Stimulated activated CD4-positive, alpha-beta T cell treated with anti-CD3 and anti-CD28 coated beads, Interleukin-1b, Interleukin-23, amount 100 ng/mL, for 48 hours (primary cell): ENCODE measurements at places on chromosomes 6 and 20.

- DNase-seq, result peak; percentile 23
These were observed 101.0 kb upstream of the DTNBP1 start for GRCh38 chr6:15763837-15764236.

- DNase-seq, result no peak
These were observed 2.5 kb upstream of the FKBP5 start for GRCh38 chr6:35691027-35691824.

DNA sequence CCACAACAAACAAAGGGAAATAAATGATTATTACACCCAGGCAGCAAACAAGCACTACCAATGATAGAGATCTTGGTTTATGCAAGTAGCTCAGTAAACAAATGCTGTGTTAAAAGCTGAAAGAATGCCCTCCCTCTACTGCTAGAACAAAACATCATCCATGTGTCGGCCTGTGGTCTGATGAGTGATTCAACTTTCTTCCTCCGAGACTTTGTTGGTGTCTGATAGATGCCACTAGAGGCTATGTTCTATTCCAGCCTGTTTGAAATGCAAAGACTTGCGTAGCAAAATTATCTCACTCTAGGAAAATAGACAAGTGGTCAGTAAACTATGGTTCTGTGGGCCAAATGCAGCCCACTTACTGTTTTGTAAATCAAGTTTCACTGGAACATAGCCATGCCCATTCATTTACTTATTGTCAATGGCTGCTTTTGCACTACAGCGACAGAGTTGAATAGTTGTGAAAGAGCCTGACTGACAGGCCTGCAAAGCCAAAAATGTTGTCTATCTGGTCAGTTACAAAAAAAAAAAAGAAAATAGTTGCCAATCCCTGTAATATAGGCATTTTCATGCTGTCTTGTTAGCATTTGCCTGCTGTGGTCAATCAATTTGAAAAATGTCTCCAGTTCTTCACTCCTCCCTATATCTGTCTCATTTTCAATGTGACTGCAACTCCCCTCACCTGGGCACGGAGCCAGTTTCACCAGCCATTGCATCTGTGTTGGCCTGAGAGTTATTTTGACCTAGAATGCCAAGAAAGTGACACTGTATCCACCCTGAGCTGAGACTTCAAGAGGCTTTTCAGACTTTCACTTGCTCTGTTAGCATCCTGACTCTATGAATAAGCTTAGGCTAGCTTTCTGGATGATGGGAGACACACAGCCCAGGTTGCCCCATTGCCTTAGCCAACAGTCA, 544.6 kb upstream of the BTBD3 start:
- no peak for DNase-seq

DNA sequence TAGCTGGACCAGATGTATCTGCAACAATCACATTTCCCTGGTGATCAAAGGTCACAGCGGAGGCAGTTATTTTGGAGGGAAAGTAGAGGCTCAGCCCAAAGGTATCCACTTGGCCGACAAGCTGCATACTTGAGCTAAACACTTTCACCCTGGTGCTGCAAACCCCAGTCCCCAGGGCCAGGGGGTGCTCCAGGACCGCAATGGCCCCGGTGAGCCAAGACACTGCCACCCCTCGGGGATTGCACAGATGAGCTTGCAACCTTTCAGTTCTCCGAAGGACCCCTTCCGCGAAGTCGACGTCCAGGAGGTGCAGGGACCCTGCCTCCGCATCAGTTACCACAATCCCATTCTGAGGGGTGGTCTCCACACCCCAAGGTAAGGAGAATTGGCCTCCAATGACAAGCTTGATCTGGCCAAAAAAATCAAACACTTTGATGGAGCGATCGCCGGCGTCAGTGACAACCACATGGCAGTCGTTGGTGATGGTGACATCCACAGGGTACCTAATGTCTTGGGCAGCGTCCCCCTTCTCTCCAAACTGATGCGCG, 823 bp downstream of the NHLRC1 start:
- DNase-seq, result no peak

DNA sequence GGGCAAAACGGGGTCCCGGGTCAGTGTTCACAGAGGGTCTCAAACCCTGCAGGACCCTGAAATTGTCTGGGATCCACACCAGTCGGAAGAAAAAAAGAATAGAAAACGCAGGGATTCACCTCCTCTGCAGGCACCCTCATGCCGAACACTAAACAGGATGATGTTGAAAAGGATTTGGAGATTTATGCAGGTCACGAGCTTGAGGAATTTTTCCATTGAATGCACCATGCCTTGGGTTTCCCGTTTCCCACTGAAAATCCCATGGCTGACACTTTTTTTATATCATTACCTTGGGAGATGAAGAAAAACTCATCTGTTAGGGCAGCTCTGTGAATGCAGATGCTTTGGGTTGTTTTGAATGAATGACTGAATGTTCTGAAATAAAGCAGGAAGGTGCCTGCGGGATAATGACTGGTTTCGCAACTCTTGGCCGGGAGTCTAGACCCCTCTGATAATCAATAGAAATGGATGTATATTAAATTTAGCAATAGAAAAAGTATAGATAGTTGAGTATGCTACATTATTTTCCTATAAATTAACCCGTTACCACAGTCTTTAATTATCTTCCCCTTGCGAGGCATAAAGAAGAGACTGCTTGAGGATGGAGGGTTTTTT, 147.5 kb upstream of the AFDN start:
- DNase-seq, result no peak

- DNase-seq, result no peak
These were observed 281.5 kb downstream of the TSHZ2 start for GRCh38 chr20:53253668-53254067.

DNA sequence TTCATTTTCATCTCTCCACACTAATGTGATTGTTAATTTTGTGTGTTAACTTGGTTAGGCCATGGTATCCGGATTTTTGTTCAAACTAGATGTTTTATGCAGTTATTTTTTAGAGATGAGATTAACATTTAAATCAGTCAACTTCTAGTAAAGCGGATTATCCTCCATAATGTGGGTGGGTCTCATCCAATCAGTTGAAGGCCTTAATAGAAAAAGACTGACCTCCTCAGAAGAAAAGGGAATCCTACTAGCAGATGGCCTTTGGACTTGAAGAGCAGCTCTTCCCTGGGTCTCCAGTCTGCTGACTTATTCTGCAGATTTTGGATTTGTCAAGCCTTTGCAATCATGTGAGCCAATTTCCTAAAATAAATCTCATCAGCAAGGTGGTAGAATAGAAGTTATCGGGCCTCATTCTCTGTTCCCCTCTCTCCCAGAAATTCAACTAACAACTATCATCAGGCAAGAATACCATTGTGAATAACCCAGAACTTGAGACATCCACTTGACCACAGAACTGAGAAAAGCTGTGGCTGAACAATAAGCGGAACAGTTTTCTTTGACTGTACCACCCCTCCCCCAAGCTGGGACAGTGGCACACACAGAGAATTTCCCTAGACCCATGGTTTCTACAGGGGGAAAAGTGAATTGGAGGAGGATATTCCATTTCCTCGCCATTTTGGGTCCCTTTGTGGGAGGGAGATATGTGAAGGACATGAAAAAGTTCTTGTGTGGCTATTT, 323.0 kb downstream of the UTRN start:
- no peak for DNase-seq

- peak; percentile 80 for DNase-seq
These were observed 7.1 kb upstream of the CAPN11 start for GRCh38 chr6:44151348-44152108.

DNA sequence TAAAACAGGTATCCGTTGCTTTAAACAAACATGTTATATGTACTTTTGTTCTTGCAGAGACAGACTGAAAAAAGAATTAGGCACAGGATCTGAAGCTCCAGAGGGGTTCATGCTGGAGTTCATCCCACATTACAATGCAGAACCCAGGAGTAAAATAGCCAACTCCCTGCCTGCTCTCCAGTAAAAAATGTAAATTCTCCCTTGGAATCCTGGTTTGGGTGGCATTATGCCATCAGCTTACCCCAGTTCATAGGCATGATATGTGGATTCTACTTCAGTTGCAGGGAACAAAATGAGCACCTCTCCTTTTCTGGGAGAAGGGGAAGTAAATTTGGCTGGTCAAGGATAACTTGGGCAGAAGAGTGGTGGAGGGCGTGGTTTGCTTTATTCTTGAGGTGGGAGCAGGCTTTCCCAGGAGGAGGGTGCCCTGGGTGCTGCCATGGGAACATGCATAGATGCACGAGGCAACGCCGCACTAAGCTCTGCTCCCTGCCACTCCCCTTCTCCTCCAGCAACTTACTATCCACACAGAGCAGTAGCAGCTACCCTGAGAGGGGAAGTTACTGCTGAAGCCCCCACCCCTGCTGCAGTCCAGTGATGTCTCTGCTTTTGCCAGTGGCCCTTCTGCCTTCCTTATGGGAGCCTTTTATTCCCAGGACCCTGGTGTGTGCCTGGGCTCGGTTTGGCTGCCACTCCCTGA, 71.6 kb upstream of the GLP1R start:
- no peak for DNase-seq

DNA sequence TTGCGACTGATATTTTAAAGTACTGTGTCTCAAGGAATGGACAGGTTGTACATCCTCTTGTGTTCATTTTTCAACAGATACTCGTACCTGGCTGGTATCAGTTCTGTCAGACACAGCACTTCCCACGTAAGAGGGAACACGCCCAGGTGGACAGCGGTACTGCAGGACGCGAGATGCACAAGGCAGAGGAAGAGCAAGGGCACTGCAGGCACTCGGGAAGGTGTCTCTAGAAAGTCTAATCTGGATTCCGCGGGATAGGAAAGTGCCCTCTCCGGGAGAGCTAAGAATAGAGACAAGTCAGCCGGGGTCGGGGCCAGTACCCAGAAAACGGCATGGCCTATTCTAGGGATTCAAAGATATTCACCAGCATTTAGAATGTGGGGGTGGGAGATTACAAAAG, 94.2 kb upstream of the MBOAT1 start:
- no peak for DNase-seq

DNA sequence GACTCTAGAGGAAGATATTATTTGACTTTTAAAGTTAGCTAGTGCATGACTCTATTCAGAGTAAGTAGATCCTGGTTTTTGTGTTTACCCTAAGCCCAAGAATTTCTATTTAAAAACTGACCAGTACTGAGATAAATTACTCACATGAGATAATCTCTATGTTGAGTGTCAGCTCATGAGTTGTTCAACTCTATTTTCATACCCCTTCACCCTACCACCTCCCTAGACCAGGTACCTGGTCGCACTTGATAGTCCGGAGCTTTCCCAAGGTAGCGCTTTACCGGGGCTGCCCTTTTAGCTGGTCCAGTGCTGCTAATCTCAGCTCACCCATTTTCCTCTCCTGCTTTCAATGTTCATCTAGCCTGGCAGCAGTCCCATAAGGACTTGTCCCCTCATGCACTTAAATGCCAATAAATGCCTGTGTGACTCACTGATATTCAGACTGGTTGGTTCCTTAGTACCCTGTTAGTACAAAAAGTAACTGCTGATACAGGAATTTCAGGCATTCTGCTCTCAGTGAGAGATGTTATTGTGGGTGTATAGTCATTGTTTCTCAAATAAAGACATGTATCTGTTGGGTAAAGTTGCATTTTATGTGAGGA, 503.9 kb downstream of the ADGRB3 start:
- DNase-seq, result no peak

- no peak for DNase-seq
These were observed 89.8 kb downstream of the C6orf118 start for GRCh38 chr6:165219629-165220028.

DNA sequence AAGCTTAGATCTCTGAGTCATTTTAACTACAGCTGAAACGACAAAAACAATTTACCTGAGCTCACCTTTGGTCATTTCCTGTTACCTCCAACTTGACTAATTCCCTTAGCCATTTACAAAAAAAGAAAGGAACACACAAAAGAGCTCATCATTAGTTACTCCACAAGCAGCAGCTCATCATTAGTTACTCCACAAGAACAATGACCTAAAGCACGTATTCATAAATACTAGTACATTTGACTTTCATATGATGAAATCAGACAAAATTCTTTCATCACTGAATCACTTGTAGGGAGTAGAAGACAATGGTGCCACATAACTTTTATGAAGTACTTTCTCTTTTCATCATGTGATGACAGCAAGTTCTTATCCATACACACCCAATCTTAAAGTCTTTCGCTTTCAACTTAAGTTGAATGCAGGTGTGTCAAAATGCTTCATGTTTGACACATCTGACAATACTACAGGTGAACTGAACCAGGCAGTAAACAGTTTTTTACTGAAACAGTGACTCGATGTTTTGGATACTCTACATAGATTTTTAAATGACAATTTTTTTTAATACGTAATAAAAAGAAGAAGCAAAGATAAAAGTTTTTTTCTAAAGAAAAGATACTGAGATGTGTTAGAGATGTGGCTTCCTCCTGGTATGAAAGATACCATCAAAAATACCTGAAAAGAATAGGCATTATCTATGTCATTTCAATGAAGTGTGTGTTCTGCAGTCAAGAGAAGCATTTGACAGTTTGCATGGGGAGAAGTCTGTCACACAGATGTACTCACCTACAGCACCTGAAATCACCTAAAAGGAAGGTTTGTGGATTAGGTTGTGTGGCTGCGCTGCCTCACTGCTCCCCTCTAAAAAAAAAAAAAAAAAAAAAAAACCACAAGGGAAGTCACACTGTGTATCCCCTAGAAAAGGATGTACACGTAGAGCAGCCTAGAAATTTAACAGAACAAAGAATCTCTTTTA, 109.1 kb downstream of the PRDM1 start:
- no peak for DNase-seq

GRCh38 chr6:47709160-47709559, 10.8 kb downstream of the ADGRF4 start:
- no peak for DNase-seq

GRCh38 chr6:33440649-33441309, 13.6 kb upstream of the ZBTB9 start:
- DNase-seq, result no peak
